ENCODE measurements at places on chromosomes 7 and 10. TPM values are rescaled to one million over a fixed set of nuclear protein-coding genes. Genes with fewer than 3 reads are reported as not detected.

The NFE2L3 gene
- 75.6 TPM for total RNA-seq

The TRIM50 gene
- not detected for total RNA-seq

The PKD1L1 gene
- under 0.01 TPM for total RNA-seq

The ITPRID1 gene
- total RNA-seq, result not detected

The SORCS1 gene
- total RNA-seq, result not detected

The ATRNL1 gene
- 11.7 TPM for total RNA-seq

The CCDC7 gene
- 1.3 TPM for total RNA-seq

The IL15RA gene
- total RNA-seq, result 24.5 TPM

The NEUROD6 gene
- not detected for total RNA-seq

The TMEM178B gene
- 8.6 TPM for total RNA-seq

The TMEM213 gene
- total RNA-seq, result not detected

The HOXA3 gene
- total RNA-seq, result 33.2 TPM

The ASIC3 gene
- 2.5 TPM for total RNA-seq

The OGDHL gene
- total RNA-seq, result 0.36 TPM

The SOSTDC1 gene
- total RNA-seq, result not detected

The TCAF2 gene
- 0.07 TPM for total RNA-seq

The ACADSB gene
- total RNA-seq, result 5.0 TPM

The MRLN gene
- not detected for total RNA-seq

The MMD2 gene
- total RNA-seq, result not detected

The UCN3 gene
- not detected for total RNA-seq

The EBLN1 gene
- total RNA-seq, result not detected

The CYP3A4 gene
- total RNA-seq, result not detected

The LARP4B gene
- 50.6 TPM for total RNA-seq

The SLC13A4 gene
- not detected for total RNA-seq

The VKORC1L1 gene
- 13.8 TPM for total RNA-seq

Data from epithelial cell of proximal tubule (primary cell).